ENCODE measurements at places on chromosomes 2 and 18.

DNA sequence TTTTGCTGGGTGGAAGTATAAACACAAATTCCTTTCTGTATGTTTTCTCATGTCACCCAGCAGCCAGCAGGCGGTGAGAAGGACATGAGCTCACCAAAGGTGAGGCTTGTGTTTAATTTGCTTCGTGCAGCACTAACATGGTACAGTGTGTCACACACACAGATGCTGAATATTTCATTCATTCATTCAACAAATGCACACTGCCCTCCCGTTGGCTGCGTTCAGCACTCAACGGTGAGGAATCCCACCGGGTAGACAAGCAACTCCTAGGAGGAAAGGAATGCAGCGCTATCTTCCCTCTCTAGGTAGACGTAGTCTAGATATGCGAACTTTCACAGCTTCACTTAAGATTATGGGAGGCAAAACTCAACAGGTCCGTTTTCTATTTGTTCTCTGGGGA lies 85.1 kb downstream of the LONRF2 start:
- DNase-seq, result no peak

DNA sequence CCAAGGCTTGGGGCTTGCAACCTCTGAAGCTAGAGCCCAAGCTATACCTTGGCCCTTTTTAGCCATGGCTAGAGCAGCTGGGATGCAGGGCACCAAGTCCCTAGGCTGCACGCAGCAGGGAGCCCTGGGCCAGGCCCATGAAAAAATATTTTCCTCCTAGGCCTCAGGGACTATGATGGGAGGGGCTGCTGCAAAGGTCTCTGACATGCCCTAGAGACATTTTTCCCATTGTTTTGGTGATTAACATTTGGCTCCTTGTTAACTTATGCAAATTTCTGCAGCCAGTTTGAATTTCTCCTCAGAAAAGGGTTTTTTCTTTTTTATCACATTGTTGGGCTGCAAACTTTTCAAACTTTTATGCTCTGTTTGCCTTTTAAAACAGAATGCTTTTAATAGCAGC lies 56.9 kb upstream of the LHCGR start:
- no peak for DNase-seq

- DNase-seq, result no peak
These were observed 128.2 kb upstream of the DNAJC10 start for GRCh38 chr2:182587831-182588230.

DNA sequence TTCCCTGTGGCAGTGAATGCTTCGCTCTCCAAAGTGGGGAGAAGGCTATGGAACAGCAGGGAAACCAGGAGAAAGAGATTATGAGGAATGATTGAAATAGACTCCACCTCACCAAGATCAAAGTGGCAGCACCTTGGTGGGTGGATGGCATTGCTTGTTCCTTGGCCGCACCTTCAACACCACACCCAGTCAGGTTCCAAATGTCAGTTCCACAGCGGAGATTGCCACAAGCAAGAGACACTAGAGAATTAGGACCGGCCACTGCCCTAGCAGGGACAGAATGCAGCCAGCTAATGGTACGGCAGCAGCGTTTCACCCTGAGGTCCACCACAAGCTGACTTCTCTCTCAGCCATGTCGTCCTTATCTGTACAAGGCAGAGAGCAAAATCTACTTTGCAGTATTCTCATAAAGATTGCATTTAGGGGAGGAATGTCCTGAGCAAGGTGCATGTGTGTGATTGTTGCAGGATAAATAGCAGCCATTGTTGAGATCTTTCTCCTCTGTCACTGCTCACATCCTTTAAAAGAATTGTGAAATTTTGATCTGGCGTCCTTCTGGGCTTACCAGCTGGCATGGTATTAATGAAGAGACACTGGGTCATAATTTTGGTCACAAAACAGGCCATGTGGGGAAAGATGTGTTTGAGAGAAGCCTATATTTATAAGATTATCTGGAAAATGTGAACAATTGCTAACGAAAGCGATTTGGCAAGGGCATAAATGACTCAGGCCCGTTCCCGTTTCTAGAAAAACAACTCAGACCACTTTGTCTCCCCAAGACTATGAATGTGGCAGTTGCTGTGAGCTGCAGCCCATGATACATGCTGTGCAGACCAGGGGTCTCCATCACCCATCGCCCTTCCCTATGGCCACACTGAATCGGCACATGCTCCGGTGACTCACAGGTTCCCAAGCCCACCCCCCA lies 228.6 kb upstream of the ID2 start:
- no peak for DNase-seq

DNA sequence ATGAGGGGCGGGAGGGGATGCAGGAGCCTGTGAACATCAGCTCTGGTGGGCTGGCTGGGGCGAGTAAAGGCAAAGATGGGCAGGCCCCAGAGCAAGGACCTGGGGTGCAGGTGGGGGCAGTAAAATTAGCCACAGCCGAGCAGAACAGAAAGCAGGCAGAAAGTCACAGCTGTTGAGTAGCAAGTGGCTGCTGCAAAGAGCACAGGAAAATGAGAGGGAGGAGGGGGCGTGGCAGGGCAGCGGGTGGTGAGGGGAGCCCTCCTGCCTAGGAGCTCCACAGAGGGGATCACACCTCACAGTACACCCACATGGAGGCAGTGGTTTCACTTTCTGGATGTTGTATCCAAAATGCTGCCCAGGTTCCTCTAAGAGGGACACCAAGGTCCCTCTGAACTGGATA lies 79.6 kb downstream of the LBH start:
- DNase-seq, result no peak

DNA sequence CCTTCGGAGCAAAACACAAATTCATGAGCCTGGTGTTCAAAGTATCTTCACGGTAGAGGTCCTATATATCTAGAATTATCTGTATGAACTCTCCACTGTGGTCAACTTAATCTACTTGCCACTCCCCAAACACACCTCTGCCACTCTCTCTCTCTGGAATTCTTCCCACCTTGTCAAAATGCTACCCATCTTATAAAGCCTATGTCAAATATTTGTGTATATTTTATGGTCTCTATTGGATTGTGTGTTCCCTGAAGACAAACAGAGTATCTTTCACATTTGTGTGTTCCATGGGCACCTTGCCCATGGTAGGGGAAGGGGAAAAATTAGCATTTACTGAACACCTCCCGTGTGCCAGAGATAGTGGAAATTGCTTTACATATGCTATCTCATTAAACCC lies 83.2 kb upstream of the ATL2 start:
- DNase-seq, result no peak

- DNase-seq, result no peak
These were observed 338.3 kb downstream of the GULP1 start for GRCh38 chr2:188629753-188630527.

DNA sequence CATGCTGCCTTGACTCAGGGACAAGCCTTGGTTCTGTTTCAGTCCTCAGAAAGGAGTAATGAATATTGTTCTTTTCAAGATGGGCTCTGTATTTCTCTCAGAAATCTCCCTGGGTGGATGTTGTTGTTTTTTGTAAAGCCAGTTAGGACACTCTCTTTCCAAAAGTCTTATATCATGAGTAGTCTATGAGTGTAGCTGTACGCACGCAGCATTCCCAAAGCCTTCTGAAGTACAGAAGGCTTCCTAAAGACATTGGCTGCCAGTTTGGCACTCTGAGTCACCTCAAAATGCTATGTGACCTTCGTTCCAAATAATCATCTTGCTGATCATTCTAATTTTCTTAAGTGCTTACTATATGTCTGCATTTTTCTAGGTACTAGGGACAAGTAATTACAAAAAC lies 16.7 kb upstream of the GTF2A1L start:
- no peak for DNase-seq

DNA sequence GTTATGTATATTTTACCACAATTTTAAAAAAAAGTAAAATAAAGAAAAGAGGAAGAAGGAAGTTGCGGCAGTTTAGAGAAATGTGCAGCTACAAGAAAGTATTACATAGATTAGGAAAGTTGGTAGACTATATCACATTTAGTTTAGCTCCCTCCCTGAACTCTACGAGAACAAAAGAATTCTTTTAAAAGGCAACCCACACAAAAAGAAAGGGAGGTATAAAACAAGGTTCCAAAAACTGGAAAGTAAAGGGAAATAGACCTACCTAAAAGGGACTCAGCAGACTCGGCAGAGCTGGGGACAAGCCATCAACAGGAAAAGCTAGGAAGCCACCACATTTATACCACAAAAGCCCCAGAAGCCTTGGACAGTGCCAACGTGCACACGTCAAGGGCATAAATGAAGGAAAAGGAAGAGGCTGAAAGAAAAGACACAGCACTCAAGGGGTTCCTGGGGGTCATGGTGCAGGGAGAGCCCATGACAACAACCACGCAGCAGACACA lies 9.1 kb downstream of the TMEM127 start:
- DNase-seq, result no peak

GRCh38 chr2:109690822-109691541 lies 76.8 kb downstream of the SOWAHC start:
- DNase-seq, result no peak

DNA sequence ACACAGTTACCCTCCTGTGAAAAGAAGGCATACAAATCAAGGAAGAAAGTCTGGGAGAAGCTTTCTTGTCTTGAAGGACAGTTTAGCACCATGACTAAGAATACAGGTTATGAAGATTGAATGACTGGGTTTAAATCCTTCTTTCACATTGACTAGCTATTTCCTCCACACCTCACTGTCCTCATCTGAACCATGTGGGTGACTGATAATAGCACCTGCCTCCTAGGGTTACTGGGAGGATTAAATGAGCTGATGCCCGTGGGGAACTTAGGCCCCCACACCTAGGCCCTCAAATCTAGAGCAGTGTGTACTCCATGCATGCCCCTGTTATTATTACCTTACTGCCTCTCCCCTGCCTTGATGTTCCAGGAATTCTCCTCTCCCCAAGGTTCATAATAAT lies 202.9 kb downstream of the FBXO15 start:
- DNase-seq, result no peak

GRCh38 chr2:111918383-111918806 lies 20.0 kb downstream of the MERTK start:
- no peak for DNase-seq

DNA sequence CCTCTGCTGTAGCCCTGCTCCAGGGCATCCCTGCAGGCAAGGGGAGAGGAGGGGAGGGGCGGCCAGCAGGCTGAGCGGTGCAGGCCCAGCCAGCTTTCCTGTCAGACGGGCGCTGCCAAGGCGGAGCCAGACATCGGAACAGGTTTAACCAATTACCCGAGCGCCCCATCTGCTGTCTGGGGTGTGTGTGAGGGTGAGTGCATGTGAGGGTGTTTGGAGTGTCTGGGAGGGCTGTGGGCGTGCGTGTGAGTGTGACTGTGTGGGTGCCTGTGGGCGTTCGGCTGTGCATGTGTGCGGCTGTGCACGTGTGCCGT lies 20.0 kb downstream of the EMX1 start:
- DNase-seq, result no peak

GRCh38 chr2:47038656-47039488 lies 116.2 kb downstream of the STPG4 start:
- no peak for DNase-seq

DNA sequence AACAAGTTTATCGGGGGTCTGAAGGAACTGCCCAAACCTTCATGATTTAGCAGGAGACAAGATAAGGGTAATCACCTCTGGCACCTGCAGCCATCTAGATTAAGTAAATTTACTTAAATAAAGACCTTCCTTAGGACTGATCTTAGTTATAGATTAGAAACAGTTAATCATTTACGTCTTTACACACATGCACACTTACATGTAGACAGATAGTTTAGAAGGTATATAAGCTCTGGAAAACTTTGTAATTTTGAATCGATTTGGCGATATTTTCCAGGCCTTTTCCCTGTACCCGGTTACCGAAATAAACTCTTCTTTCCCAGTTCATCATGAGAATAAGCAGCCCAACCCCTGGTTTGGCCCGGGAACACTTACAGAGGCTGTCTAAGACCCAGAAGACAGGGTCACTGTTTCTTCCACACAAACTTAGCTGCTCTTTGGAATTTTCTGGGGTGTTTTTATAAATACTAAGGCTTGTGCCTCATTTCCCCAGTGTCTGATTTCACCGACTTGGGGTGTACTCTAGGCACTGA lies 560 bp upstream of the SKA1 start:
- DNase-seq, result no peak

DNA sequence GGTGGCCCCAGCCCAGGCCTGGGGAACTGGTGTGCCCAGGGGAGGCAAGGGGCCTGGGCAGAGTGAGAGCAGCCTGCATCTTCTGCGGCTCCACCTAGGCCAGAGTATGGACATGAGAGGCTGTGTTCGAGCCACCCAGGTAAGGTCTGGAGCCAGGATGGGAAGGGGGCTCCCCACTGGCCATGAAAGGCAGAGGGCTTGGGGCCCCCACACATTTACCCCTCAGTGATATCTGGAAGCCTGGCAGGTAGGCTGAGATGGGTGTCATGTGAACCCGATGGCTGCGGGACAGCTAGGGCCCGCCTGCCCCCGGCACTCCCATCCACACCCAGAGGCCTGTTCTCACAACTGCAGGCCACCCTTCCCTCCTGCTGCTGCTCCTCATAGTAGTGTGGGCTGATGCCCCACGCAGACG lies 13.2 kb downstream of the ADRA2B start:
- no peak for DNase-seq
